ENCODE measurements at places on chromosomes 5 and 9.

DNA sequence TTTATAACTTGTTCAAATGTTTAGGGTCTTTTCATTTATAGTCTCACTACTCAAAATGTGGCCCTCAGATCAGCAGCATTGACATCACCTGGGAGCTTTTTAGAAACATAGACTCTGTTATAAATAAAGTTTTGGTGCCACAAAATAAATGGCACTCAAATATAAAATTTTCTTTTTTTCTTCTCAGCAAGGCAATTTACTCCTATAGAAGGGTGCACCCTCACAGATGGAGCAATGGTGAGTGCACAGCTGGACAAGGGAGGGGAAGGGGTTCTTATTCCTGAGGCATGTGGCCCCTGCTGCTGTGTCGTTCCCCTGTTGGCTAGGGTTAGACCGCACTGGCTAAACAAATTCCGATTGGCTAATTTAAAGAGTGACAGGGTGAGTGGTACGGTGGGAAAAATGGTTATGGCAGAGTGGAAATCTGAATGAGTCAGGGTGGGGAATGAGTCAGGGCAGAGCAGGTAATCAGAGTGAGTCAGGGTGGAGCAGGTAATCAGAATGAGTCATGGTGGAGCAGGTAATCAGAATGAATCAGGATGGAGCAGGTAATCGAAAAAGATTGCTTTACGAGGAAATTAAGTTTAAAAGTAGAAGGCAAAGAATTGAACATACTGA lies 31.8 kb upstream of the C7 start:
- peak; percentile 15 for DNase-seq

DNA sequence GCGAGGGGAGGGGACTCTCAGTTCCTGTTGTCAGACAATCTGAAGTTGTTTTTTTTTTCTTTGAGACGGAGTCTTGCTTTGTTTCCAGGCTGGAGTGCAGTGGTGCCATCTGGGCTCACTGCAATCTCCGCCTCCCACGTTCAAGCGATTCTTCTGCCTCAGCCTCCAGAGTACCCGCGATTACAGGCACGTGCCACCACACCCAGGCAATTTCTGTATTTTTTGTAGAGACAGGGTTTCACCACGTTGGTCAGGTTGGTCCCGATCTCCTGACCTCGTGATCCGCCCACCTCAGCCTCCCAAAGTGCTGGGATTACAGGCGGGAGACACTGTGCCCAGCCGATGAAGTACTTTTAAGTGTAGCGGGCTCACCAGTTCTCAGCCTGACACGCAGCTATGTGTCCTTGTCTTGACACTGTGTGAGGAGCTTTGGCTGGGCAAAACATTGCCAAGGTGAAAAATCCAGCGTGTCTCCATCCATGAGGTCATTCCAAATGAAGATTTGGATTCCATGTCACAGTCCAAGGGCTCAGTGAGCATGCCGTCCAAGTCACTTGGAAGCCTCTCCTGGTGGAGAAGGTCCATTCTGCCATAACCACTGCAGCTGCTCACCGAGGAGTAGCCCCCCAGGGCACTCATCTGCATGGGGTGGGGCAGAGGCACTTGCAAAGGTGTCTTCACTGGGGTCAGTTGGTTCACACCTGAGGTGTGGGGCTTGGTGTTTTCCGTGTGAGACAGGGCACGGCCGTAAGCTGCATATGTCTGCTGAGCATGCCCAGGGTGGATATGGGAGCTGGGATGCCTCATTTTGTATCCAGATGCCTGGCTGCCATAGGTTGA lies 32.0 kb downstream of the OR2V1 start:
- DNase-seq, result no peak

DNA sequence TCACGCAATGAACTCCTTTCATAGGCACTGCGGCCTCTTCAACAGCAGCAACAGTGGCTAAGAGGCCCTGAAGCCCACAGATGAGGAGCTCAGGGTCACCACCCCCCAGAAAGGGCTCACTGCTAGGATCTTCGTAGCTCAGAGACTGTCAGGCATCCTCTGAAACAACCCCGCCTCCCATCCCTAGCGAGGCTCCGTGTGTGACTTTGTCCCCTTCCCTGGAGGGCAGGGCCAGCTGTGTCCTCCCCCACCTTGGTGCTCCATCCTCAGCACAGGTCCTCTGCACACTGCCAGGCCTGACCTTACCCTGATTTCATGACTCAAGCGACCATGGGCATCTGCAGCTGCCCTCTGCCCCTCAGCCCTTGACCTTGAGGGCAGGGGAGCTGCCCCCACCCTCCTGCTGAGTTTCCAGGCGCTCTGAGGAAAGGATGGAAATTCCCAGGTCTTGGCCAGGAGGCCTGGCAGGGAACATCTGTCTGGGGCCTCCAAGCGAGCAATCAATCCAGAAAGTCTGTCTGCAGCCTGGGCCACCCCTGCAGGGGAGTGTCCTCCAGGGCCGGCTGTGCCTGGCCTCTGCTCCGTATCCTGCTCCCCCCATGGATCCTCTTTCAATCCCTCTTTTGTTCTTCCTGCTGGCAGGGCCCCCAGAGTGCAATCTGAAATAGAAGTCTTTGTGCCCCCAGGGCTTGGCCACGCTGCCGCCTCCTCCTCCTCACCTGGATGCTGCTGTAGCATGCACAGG lies 6.8 kb upstream of the IRX4 start:
- DNase-seq, result no peak

- no peak for DNase-seq
Measured at GRCh38 chr5:147685993-147686392, 96.5 kb downstream of the JAKMIP2 start.

DNA sequence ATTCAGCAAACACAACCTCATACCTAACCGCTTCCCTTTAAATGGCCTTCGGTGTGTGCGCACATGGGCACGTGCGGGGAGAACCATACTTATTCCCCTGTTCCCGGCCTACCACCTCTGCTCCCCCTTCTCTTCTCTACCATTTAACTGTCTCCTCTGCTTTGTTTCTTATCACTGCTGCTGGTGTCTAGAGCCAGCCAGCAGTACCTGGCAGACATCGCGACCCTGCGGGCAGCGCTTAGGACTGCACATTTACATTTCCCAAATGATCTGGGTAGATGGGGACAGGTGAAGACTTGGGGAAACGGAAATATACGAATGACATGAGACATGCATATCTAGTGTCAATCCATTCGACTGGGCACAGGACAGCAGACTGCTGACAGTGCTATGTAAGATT lies 56.6 kb downstream of the PSMB7 start:
- DNase-seq, result no peak

GRCh38 chr9:121399126-121399882 lies 29.3 kb upstream of the STOM start:
- DNase-seq, result no peak

DNA sequence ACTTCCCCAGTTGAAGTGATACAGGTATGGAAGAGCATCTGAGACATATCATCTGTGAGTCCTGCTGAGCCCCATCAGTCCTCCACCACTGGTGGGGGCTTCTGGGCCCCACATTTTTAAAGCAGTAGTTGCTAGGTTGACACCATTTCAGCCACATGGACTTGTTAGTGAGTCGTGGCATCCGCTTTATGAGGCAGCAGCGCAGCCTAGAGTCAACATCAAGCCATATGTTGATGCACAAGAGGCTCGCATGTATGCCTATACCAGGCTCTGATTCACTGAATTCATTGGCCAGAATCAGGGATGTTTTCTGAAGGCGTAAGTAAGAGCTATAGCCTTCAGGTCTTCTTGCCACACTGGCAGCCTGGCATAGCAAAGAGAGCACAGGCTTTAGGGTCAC lies 26.8 kb downstream of the ZNF346 start:
- DNase-seq, result peak; percentile 11

GRCh38 chr5:94869921-94870320 lies 251.5 kb downstream of the SLF1 start:
- no peak for DNase-seq

DNA sequence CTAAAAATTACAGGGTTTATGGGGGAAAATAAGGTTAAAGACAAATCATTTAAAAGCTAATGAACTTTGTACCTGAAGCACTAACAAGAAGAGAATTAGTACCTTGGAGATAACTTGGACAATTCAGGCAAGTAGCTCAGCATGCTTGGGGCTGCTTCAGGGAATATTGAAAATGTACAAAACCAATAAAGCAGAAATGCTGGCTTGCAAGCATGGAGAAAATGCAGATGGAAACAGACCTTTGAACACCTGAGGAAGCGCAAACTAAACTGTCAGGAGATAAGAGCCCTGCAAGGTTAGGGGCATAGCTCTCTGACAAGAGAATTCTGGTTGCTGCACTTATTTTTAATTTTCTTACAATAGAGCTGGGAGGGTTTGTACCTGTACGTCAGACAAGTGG lies 42.6 kb upstream of the C5orf47 start:
- DNase-seq, result no peak

DNA sequence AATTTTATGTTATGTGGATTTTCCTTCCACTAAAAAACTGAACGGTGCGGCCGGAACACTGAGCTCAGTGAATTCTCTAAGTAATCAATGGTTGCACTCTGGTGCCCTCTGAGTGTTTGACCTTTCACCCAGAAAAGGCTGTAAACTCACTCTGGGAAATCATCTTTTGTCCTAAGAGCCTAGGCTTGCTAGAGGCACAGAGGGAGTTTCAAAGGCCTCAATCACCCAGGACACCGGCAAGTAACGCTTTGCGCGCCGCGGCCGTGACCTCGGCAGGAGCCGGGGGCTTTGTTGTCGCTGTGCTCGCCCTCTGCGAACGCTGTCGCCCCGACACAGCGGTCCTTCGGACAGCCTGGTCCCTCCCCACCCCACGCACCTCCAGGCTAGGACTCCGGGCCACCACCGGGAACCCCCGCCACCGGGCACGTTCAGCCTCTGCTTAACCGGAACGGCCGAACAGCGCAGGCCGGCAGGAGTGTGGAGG lies 703 bp downstream of the ISCA1 start:
- peak; percentile 11 for DNase-seq

- peak; percentile 50 for DNase-seq
Measured at GRCh38 chr5:152532714-152533113, 127.6 kb upstream of the NMUR2 start.

- DNase-seq, result no peak
Measured at GRCh38 chr9:87798261-87798833, 72.4 kb downstream of the CTSL start.

DNA sequence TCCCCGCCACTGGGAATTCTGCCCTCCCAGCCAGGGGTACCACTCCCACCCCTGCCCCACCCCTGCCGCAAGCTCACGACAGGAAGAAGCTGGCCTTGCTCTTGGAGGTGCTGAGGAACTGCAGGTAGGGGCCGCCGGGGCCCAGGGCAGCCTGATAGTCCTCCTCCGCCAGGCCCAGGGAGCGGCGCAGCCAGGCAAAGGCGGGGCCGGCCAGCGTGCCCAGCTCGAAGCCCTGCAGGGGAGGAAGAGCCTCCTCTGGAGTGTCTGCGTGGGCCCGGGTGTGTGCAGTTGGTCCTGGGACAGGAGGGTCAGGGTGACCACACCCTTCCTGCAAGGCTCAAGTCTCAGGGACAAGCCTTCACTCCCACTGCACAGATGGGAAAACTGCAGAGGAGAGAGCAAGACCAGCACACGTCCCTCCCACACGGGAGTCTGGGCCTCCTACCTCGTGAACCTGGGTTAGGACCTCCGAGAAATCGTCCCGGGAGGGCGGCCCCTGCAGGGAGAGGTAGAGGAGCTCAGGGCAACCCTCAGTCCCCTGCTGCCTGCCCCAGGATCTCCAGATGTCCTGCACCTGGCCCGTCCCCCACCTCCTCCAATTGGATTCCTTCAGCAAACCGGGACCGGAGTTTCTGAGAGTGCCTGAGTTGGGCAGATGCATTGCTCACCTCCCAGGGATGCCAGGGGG lies 2.4 kb downstream of the PIP5KL1 start:
- no peak for DNase-seq

DNA sequence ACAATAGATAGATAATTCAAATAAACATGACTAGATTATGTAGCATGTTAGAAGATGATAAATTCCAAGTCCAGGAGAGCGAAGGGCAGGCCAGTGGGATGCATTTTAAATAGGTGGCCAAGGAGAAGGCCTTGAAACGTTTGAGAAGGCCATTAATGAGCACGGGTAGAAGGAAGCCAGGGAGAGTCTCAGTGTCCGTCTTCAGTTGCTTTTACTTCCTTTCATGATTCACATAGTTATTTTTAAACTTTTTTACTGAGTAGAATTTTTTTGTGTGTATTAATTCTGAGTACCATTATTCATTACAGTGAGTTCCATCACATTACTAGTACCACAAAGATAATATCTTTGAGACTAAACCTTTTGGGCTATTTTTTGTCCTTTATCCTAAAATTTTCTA lies 259.2 kb downstream of the ARRDC3 start:
- no peak for DNase-seq

DNA sequence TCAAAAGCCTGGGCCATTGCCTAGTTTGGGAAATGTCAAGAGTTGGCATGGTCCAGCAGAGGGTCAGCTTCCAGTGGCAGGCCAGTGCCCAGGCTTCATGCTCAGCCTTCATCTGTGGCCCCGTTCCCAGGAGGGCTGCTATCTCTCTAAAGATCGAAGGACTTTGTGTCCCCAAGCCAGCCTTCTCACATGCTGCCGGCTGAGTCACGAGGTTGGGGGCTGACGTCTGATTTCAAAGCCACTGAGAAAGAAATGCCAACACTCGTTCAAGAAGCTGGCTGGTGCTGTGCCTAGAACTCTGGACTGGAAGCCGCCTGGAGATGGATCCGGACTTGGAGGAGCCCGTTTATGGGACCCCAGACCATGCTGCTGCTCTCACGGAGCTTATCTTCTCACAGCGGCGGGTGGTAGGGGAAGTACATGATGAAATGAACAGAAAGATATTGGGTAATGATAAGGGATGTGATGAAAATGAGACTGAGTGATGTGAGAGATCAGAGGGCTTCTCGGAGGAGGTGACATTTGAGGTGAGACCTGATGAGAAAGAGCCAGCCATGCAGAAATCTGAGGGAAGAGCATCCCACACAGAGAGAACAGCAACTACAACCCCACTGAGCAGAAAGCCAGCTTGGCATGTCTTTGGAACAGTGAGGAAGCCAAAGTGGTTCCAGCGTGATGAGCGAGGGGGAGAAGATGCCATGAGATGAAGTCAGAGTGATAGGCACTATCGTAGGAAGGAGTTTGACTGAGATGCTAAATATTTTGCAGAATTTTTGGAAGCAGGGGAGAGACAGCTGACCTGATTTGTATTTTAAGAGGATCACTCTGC lies 54.9 kb upstream of the BOD1 start:
- DNase-seq, result no peak

DNA sequence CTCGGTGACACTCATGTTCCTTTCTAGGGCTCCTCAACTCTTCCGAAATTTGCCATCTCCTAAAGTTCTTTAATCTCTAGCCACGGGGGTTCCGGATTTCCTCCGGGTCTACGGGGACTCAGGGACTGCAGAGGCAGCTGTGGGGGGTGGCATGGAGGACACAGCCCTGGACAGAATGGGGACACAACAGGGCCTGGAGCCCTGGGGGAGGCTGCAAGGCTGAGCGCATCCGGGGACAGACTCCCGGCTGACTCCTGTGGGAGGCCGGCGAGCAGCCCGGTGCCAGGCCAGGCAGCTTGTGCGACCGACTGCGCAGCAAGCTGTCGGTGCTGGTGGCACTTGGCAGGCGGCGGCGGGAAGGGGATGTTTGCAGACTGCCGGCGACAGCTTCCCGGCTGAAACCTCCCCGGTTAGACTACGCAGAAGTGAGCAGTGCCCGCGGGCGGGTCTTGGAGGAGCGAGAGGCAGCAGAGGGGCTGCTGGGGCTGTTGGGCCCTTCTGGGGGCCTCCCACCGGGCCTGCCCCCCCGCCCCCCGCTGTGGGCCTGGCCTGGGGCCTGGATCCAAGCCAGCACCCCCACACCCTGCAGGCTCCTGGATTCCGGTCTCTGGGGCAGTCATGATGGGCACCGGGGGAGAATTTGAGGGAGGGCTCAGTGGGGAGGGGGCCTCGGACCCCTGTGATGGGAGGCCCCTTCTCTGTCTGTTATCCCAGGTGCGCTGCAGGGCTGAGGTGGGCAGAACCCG lies 28.7 kb upstream of the UBAC1 start:
- DNase-seq, result no peak
